ENCODE measurements at places on chromosomes 7 and 10.

DNA sequence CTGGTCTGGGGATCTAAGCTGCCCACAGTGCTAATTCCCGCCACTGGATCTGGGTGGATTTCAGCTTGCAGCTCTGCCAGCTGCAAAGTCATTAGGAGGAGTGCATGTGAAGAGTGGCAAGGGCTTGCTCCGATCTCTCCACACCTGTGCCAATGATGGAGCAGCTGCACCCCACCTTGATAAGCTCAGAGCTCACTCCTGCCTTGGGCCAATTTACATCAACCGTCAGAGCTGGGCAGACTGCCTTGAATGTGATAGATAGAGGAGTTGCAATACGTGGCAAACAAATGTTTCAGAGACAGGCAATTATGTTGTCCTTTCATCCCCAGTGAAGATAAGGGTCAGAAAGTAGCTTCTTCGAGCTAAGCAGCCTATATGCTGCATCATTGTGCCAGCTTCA is 379.9 kb downstream of the SH2D4B start:
- DNase-seq: no peak

DNA sequence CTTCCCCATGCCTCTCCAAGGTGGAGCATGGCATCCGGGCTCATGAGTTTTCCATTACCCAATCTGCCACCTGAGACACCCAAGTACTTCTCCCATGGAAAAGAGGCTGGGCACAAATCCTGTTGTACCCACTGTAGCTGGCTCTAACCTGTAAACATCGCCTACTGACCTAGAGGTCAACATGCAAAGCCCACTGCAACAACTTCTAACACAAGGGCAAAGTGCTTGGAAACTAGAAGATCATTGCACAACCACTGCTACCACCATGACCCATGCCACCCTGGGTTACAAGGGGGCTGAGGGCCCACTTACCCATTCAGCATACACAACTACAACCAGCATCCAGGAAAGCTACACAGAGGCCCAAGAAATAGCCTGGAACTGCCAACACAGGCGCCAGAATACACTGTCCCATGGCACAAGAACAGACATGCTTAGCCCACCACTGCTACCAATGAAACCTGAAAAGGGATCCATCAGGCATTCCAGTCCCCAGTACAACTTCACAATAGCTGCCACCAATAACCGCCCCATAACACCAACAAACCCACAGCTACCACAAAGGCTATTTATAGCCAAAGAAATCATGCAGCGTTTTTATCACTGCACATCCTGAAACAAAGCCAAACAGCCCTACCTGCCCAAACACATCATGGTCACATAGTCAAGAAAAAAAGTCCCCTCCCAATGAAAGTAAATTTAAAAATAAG is 63.4 kb downstream of the RNF32 start:
- DNase-seq: no peak

DNA sequence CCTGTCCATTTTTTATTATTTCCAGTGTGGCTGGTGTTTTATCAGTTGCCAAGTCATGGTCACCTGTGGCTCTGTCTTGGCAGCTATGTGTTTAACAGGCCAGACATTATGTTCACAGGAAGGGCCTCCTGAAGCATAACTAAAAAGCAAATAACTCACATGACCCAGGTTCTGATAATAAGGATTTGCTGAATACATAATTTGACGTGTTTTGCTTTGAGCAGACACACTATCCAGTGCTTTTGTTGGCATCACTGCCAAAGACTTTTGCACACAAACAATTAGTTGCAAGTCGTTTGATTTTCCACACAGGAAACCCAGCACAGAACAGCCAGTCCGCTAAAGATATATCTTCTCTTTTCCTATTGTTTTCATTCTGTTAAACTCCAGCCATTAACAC is 173.6 kb downstream of the ARL4A start:
- DNase-seq: no peak

DNA sequence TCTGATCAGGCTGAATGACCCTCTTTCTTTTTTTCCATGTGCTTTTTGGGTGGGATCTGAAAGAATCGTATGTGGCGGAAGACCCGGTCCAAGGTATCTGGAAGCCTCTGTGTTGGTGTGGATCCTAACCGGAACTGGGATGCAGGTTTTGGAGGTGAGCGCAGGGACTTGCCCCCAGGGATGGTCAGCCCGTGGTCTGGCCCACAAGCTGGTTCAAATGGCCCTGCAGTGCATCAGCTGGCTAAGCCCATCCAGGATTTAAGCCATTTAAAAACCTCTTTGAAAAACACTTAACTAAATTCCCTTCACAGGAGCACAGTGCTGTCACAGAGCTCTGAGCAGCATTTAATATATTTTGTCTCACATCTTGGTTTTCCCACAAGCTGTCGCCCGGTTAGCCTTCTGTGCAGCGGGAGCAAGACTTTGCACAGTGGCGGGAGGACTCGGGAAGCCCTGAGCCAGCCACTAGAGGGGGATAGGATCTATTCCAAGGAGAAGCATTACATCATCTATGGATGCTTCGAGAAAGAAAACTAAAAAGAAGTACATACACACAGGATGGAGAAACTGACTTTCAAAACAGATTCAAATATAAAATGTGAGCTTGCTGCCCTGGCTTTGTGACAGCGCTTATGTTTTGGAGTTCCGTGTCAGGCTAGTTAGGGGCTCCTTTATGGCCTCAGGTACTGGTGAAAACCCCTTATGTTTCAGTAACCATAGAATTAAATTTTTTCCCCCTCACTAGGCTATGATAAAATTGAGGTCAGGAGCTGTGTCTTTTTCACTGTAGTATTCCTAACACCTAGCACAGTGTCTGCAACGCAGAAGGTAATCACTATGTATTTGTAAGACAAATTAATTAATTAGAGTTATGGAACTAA is 11.3 kb downstream of the CPA2 start:
- DNase-seq: no peak

DNA sequence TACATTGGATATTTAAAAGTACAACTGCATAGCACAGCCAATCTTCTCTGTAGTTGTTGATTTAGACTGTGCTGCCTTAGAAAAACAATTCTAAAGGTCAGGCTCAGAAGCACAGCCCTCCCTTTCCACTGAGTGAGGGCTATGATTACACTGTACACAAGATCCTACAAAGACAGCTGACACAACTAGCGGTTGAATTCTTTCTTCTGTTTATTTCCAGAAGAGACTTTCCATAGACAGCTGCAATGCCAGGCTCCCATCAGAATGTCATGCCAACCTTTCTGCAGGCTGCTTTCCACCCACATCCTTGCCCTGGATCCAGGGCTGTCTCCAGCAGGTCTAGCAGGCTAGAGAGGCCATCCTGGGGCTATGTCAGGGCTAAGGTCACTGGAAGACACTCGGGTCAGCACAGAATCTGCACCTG is 39.3 kb downstream of the FAM13C start:
- DNase-seq: no peak

GRCh38 chr7:3634396-3634795 is 333.3 kb downstream of the SDK1 start:
- no peak for DNase-seq

- DNase-seq: no peak
Observed at GRCh38 chr7:80630608-80631405, 7.6 kb upstream of the CD36 start.

GRCh38 chr7:152523916-152524315 is 88.1 kb upstream of the KMT2C start:
- no peak for DNase-seq

- no peak for DNase-seq
Observed at GRCh38 chr7:130927062-130927461, 193.1 kb upstream of the KLF14 start.

DNA sequence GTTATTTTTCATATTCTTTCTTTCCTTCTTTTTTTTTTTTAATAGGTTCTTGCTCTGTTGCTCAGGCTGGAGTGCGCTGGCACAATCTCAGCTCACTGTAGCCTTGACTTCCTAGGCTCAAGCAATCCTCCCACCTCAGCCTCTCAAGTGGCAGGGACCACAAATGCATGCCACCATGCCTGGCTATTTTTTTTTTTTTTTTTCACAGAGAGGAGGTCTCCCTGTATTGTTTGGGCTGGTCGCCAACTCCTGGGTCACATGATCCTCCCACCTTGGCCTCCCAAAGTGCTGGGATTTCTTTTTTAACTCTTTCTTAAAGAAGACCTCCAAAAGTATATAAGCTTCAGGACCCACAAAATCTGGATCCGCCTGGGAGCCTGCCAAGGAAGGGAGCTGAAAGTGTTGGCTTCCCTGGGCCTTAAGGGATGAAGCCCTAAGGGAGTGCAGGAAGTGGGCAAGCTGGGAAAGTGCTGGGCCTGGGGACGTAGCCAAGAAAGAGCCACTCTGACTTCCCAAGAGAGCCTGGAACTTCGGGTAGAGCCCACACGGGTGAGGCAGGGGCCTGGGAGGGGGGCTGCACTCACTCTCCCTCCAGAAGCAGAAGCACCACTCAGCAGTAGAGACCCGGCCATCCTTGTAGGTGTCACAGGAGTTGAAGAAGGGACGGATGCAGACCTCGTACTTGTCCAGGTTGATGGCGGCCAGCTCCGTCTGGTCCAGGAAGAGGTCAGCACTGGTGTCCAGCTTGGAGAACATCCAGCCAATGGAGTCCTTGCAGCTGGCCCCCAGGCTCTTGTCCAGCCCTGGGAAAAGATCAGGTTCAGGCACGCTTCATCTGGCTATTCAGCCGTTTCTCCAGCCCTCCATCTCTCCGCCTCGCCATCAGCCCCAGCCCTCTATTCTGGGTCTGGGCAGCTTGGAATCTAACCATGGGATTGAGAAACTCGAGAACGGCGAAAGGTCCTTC is 21.8 kb downstream of the SPOCK2 start:
- no peak for DNase-seq

GRCh38 chr7:768881-769504 is 41.9 kb upstream of the PRKAR1B start:
- DNase-seq: no peak

- no peak for DNase-seq
Observed at GRCh38 chr7:31432836-31433340, 81.0 kb upstream of the ITPRID1 start.

DNA sequence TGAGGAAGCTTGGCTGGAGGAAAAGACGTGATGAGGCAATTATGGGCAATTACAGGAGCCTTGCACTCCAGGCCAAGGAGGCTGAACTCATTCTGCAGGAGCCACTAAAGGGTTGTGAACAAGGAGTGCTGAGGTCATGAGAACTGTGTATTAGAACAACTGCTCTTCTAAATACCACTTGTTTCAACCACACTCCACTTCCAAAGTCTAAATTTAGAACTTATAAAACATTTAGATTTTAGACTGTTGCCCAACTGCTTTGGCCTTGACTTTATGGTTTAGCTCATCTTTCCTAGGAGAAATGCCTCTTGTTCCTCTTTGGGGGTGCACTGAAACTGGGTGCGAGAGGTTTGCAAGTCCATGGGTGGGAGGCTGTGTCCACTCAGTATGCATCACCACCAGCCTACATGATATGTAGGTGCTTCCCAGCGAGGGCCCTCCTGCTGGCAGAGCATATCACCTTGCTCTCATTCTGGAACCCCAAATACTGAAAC is 199.7 kb upstream of the AOAH start:
- DNase-seq: no peak

GRCh38 chr10:88459530-88459929 is 123.6 kb downstream of the RNLS start:
- no peak for DNase-seq

GRCh38 chr7:845731-846130 is 13.5 kb downstream of the SUN1 start:
- no peak for DNase-seq

- DNase-seq: no peak
Observed at GRCh38 chr10:104706886-104707285, 65.8 kb downstream of the SORCS3 start.

GRCh38 chr7:22223807-22224206 is 133.1 kb downstream of the RAPGEF5 start:
- no peak for DNase-seq

- no peak for DNase-seq
Observed at GRCh38 chr10:29877793-29878491, 181.4 kb downstream of the JCAD start.

DNA sequence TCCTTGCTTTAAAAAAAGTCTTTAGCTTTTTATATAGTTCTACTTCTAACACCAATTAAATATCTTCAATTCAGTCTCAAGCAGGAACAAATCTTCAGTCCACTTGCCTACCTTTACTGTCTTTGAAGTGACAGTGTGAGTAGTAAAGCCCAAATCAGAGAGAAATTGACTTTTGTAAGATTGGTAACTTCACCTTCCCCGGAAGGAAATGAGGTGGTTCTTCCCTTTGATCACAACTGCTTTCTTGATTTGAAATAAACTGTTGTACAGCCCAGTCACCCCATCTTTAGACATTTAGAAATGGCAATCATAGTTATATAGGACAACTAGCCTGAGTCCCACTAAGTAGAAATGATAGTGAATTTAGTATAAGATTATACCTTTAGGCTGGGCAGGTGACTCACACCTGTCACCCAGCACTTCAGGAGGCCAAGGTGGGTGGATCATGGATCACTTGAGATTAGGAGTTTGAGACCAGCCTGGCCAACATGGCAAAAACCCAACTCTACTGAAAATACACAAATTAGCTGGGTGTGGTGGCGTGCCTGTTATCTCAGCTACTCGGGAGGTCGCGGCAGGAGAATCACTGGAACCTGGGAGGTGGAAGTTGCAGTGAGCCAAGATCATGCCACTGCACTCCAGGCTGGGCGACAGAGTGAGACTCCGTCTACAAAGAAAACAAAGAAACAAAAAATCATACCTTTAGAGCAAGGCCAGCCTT is 4.7 kb downstream of the FAS start:
- no peak for DNase-seq

- DNase-seq: peak; percentile 47
Observed at GRCh38 chr10:17025444-17026295, 103.9 kb downstream of the CUBN start.

DNA sequence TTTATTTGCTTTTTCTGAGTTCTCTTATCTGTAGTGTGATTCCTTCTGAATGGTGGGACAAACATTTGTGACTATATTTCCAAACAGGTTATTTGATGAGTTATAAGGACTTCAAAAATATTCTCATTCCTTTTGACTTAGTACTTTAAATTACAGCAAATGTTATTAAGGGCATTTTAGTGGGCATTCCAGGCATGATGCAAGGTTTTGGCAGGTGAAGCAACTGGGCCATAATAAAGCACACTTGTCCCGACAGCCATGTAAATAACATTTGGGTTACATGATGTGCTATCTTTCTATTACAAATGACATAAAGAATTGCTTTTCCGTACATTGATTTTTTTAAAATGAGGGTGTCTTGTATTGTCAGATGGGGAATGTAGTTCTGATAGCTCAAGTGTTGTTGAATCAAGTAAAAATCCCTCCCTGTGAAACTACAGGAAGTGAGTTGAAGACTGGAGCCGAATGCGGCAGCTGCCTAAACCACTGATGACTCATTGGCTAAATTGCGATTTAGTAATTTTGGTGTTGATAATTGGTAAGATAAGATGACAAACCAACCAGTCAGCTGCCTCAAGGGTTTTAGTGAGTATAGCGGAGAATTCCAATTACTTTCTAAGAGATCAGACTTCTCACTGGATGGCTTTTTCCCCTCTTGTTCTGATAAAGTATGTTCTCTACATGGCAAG is 231.3 kb upstream of the NPY start:
- DNase-seq: no peak
